ENCODE measurements at places on chromosomes 2 and 18. TPM values are rescaled to one million over a fixed set of nuclear protein-coding genes. Genes with fewer than 3 reads are reported as not detected.

AGXT gene
- total RNA-seq = not detected

- DNase-seq = no peak
Measured at GRCh38 chr2:145771525-145771924, 1251.6 kb upstream of the ZEB2 start.

GRCh38 chr18:13382366-13382953 lies 163.9 kb downstream of the LDLRAD4 start:
- no peak for DNase-seq

DNA sequence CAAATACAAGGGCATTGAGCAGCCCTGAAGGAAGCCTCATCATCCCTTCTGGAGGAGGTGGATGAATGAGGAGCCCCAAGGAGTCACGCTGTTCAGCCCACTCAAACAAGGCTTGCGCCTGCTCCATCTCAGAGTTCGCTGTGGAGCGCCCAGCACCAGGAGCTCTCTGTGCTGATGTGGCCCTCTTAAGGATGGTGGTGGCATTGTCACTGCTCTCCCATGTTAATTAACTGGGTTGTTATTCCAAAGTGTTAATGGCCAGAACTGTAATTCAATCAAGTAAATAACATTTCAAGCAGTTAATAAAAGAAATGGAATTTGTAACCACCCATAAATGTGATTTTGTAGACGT lies 726.0 kb upstream of the RAB6C start:
- DNase-seq = no peak

- no peak for DNase-seq
Measured at GRCh38 chr2:120403261-120403660, 57.3 kb downstream of the INHBB start.

DNA sequence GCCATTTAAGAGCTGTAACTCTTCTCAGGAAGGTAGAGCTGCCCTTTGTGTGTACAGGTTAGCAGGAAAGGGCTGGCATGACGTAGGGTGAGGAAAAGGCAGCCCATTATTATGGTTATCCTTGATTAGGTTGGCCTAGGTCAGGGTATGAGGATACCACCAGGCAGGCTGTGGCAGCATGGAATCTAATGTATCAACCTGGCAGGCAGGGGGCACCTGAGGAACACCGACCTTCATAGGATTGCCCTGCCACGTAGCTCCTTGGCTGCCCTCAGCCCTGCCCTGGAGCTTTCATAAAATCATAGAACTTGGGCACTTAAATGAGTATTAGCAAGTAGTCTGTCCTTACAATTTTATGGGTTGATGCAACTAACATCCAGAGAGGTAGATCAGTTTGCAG lies 261.6 kb downstream of the LTBP1 start:
- no peak for DNase-seq

DNA sequence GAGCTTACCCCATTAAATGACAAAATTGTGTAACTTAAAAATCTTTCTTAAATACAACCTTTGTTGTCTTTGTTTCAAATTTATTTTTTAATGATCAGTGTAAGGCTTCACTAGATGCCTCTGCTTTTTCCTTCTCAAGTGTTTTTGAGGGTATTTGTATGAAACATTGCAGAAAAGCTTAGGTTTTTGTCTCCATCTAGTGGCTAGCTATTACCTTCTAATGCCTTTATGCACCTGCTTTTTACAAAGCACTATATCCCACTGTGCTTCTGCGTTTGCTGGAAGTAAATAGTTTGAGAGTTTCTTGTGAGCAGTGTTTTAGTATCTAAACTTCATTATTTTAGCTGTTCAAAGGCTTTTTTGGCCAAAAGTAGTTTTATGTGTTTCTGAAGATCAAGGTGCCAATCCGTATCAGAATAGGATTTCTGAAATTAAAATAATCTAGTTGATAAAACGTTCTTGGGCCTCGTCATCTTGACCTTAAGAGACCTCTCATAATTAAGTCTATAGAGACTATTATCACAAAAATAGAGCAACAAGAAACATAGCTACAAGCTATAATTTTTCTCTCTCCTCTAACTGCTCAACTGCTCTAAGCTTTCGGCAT lies 47.0 kb downstream of the IWS1 start:
- DNase-seq = peak; percentile 43

GRCh38 chr2:105845976-105846375 lies 101.3 kb downstream of the NCK2 start:
- DNase-seq = no peak

ADCYAP1 gene
- total RNA-seq = 0.47 TPM

NXPH2 gene
- 3.2 TPM for total RNA-seq

- no peak for DNase-seq
Measured at GRCh38 chr2:62186156-62186905, 9.6 kb upstream of the B3GNT2 start.

GRCh38 chr2:215554689-215555498 lies 119.0 kb upstream of the FN1 start:
- DNase-seq = no peak

LGALSL gene
- 5.0 TPM for total RNA-seq

DNA sequence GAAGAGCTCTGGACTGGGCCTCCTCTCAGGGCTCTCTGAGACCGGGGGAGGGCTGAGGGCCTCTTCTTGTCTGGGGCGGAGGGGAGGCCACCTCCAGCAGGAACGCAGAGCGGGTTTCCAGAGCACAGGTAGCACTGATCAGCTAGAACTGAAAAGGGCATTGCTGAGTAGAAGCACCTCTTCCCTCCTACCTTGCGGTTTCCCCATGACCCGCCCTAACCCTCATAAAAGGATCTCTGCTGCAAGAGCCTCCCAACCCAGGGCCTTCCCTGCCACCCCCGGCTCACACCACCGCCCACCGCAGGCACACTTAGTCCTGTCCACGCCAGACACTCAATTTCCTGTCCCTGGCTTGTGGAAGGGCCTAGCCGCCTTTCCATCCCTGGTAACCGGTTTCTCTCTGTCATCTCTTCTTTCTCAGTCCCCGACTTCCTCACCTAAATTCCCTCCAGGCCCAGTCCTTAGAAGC lies 966 bp downstream of the ADCY3 start:
- DNase-seq = no peak

DNA sequence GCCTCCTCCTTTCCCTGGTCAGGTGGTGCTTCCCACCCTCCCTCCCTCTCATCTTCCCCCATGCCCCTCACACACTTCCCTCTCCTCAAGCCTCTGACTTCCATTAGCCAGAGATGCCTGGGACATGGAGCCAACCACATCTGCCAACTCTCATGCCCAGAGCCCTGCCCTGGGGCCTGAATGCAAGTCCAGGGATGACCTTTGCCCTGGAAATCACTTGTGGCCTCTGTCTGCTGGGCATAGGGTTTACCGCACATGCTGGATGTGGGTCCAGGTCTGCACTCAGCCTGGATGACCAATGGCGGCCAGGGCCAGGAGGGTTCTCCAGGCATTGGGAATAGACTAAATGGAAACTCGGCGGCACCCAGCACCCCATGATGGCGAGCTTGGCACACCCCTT lies 98.9 kb downstream of the SEPTIN10 start:
- DNase-seq = no peak

ZNF521 gene
- total RNA-seq = 6.8 TPM

GRCh38 chr2:171307560-171307959 lies 126.2 kb downstream of the METTL8 start:
- DNase-seq = no peak

WNT6 gene
- 2.1 TPM for total RNA-seq

DNA sequence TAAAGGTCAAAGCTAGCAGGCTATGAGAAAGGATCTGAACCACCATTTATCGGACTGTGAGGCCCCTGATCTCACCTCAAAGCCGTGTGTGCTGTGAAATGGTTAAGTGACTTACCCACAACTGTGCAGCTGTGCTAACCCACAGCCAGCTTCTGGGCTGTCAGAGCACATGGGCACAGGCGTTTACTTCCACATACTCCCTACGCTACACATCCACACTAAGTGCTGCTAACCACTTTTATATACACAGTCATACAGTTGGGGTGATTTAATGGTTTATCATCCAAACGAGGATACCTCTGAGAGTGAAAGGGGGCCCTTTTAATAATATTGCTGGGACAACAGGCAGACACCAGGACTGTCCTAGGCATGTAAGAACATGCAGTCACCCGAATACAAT lies 37.3 kb downstream of the CYRIA start:
- no peak for DNase-seq

KLF11 gene
- 5.4 TPM for total RNA-seq

- peak; percentile 84 for DNase-seq
Measured at GRCh38 chr2:5914811-5915611, 222.8 kb downstream of the SOX11 start.

EFR3B gene
- total RNA-seq = 0.19 TPM

PASK gene
- total RNA-seq = 15.5 TPM

BBS5 gene
- 2.3 TPM for total RNA-seq

GRCh38 chr2:4831751-4832150 lies 860.4 kb upstream of the SOX11 start:
- no peak for DNase-seq

GRCh38 chr2:220669324-220669723 lies 902.8 kb downstream of the EPHA4 start:
- DNase-seq = no peak

DNA sequence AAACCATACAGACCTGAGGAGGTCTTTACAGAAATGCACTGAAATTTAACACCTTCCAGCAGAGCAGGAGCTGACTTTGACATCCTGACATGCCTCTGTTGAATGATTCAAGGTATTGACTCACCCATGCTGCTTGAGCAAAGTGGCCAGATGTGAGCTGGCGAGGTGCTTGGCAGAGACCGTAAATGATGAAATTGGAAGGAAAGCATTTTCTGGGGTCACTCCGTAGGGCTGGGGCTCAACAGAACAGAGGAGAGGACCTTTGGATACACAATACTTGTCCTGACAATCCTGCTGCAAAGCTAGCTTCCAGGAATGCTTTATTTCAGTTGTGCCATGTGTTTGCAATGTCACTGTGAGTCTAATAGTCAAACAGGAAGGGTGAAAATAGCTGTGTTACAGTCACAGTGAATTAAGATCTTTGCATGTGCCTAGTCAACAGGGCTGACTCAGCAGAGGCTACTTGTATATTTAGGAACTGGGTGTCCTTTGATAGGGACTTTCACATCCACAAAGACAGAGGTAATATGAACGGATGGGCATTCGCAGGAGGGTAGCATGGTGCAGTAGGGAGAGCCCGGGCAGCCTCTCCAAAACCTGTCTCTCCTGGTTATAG lies 31.6 kb upstream of the NCK2 start:
- peak; percentile 19 for DNase-seq

GRCh38 chr18:13453714-13454113 lies 235.2 kb downstream of the LDLRAD4 start:
- DNase-seq = no peak

- peak; percentile 13 for DNase-seq
Measured at GRCh38 chr2:24015562-24016375, 5.9 kb downstream of the MFSD2B start.

GRCh38 chr18:56470406-56471351 lies 167.7 kb downstream of the TXNL1 start:
- no peak for DNase-seq

SLC4A5 gene
- total RNA-seq = 0.23 TPM

DNA sequence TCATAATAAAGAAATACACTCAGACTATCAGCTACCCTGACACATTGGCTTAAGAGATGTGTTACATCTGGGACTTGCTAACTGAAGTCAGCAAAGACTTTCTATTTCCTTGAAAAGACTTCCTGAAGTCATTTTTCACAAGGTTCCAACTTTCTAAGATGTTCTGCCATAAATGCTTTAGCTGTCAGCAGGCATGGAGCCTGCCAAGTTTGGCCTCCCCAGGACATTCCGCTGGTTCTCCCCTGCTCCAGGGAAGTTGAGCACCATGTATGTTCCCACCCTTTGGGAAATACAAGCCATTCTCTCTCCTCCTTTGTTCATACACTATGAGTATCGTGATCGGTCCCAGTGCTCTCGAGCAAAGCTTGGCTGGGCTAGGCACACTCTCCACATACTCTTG lies 202.7 kb upstream of the CCDC68 start:
- DNase-seq = no peak

GRCh38 chr2:168300460-168300859 lies 53.1 kb upstream of the STK39 start:
- no peak for DNase-seq

GRCh38 chr2:176535467-176536113 lies 266.3 kb downstream of the MTX2 start:
- no peak for DNase-seq

GRCh38 chr2:238854699-238855229 lies 6.9 kb downstream of the TWIST2 start:
- no peak for DNase-seq

FASTKD1 gene
- 20.6 TPM for total RNA-seq

RGPD4 gene
- not detected for total RNA-seq

GRCh38 chr18:48022531-48023329 lies 92.3 kb upstream of the SMAD2 start:
- DNase-seq = peak; percentile 82

ATP6V1C2 gene
- 0.04 TPM for total RNA-seq

DNA sequence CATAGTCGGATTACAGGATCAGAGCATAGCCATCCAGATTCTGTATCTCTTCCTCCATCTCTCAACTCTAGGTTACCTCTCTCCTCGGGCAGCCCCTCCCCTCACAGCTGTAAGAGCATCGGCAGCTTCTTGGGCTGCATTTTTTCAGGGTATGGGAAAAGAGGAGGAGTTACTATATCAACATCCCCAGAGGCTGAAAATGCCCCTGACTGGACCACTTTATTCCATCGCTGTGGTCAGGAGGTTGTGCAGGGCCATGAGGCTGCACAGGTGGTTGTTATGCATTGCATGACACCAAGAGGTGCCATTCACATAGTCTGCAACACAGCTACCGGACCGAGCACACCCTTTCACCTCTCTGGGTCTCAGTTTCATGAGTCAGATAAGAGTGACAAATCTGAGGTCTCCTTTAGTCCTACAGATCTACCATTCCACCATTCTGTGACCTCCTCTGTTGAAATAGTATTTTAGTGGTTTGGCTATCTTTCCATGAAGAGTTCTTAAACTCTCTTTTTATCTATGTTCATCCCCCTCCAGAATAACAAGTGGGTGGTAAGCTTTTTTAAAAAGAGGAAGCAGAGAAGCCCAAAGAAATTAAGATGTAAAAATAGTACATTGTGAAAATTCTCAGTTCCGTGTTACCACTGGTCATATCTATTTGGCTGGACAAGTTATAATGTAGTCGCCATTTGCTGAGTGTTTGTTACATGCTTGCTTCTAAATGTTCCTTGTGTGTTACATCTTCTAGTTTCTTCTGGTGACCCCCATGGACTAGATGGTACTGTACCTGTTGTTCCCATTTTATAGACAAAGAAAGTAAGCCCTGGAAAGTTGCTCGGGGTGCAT lies 56.6 kb upstream of the SLC1A4 start:
- no peak for DNase-seq
